ENCODE measurements at places on chromosomes 5 and 9. TPM values are rescaled to one million over a fixed set of nuclear protein-coding genes. Genes with fewer than 3 reads are reported as not detected.

DNA sequence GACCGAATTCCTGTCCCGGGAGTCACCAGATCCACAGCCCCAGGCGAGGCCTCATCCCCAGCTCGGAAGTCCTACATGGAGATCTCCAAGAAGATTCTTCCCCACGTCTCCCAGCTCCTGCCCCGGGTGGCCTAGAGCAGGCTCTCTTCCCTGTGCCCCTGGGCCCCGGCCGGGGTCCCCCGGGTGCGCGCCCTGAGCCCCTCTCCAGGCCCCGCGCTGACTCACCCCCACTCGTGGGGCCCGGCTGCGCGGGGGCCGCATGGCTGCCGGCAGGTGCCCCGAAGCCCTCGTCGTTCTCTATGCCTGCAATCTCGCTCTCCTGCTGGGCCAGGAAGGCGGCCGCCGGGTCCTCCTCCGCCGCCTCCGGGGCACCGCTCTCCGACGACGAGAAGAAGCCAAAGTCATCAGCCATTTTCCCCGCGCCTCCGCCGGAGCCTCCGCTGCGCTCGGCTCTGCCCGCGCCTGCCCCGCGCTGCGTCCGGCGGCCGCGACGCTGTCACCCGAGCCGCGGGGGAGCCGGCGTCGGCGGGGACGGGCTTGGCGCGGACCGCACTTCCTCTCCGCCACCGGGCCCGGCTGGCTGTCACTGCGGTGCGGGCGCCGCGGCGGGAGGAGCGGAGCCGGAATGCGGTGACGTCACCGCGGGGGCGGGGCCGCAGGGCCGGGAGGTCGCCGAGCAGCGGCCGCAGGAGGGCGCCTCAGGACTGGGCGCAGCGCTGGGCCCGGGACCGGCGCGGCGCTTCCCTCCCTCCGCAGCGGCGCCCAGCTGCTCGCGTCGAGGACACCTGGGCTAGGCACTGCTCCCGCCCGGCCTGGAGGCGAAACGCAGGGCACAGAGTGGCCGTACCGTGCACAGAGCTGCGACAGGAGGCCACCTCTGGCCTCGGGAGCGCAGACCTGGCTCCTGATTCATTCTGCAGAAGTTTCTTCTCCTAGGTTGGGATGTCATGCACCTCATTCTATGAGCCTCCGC, at the start of gene CLTB:
Gene CLTB, minus strand, starts transcription at position 588 of the 973 bp plus-strand sequence. Its CDS starts 176 bp downstream, at position 412.
- H3K27ac ChIP-seq: peak within 1 kb of the TSS; percentile 61
- DNase-seq: peak; percentile 91
- H3K4me1 ChIP-seq: peaks cover 37% of the 10 kb centered on the region
- H3K36me3 ChIP-seq: peaks cover 5% of the 10 kb centered on the region
- peak within 1 kb of the TSS; percentile 65 for H3K4me3 ChIP-seq
- no peaks in the 10 kb centered on the region for H3K27me3 ChIP-seq

- H3K36me3 ChIP-seq: no peaks in the 10 kb centered on the region
- H3K27me3 ChIP-seq: peaks cover 9% of the 10 kb centered on the region
- H3K4me3 ChIP-seq: no peak overlapping the region
These were observed 115.8 kb downstream of the RXRA start for GRCh38 chr9:134442085-134442474.

GRCh38 chr9:14303100-14303499, 10.8 kb downstream of the NFIB start:
- DNase-seq: no peak
- H3K36me3 ChIP-seq: no peaks in the 10 kb centered on the region
- H3K27ac ChIP-seq: no peak overlapping the region
- H3K27me3 ChIP-seq: peaks cover 3% of the 10 kb centered on the region

Gene NRARP
- total RNA-seq: 1.4 TPM

DNA sequence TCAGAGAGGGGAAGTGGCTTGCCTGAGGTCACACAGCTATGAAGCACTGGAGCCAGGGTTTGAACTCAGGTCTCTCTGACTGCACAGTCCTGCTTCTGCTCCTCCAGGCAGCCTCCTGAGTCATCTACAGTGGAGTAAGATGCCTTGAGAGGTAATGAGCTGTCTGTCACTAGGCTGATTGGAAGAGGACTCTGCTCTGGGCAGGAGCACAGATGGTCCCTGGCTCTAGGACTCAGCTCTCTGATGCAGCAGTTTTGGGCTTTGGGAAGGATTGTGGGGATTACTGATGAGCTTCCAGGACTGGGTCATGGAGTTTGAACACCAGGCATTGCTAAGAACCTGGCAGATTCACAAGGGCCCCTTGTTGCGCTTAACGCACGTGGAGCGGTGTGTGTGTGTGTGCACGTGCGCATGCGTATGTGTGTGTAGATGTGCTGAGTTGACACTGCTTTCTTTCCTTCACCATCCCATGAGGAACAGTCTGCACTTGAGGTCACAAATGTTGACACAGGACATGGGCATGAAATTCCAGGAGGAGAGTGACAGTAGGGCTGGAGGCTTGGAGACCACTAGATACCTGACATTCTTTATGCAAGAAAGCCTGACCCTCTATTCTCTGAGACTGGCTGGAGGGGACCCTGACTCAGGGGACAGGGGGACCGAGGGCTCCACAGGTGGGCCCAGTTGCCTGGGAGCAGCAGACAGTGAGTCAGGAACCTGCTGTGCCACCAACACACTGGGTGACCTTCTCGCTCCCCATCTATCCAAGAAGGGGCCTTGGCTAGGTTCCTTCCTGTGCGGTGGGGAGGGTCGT, 170.5 kb downstream of the RGS3 start:
- no peak for DNase-seq
- H3K27me3 ChIP-seq: no peaks in the 10 kb centered on the region
- no peaks in the 10 kb centered on the region for H3K4me1 ChIP-seq
- no peaks in the 10 kb centered on the region for H3K36me3 ChIP-seq
- no peak overlapping the region for H3K27ac ChIP-seq

Gene ZNF883
- total RNA-seq: 0.31 TPM

Gene KYAT1
- total RNA-seq: 4.7 TPM

- H3K4me3 ChIP-seq: peak overlapping the region; percentile 29
- H3K4me1 ChIP-seq: peaks cover 57% of the 10 kb centered on the region
- no peak for DNase-seq
- peak overlapping the region; percentile 85 for H3K27ac ChIP-seq
- no peaks in the 10 kb centered on the region for H3K27me3 ChIP-seq
These were observed 41.8 kb downstream of the FYB1 start for GRCh38 chr5:39177631-39177964.

- H3K4me1 ChIP-seq: no peaks in the 10 kb centered on the region
- no peak overlapping the region for H3K27ac ChIP-seq
- H3K36me3 ChIP-seq: no peaks in the 10 kb centered on the region
- DNase-seq: no peak
These were observed 491.9 kb downstream of the PDE4D start for GRCh38 chr5:59401637-59402036.

DNA sequence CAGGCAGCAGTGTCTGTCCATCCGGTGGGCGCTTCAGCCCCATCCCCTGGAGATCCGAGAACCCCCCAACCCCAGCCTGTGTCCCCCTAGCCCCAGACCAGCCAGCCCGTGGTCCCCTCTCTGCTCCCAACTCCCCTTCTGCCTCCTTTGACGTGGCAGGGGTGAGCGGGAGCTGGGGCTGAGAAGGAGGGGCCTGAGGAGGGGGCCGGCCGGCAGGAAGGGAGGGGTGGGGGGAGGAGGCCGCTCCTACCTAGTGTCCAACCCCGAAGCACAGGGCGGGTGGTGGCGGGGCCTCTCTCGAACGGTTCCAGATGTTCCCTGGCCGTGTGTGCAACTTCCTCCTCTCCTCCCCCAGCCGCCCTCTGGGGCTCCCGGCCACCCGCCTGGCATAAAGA, 31.0 kb downstream of the GOLGA2 start:
- H3K27me3 ChIP-seq: peaks cover 20% of the 10 kb centered on the region
- no peaks in the 10 kb centered on the region for H3K36me3 ChIP-seq
- DNase-seq: no peak
- H3K4me1 ChIP-seq: peaks cover 6% of the 10 kb centered on the region
- H3K27ac ChIP-seq: no peak overlapping the region

Gene DNAJA1
- total RNA-seq: 150 TPM

- H3K27me3 ChIP-seq: no peaks in the 10 kb centered on the region
- DNase-seq: no peak
- peak overlapping the region; percentile 86 for H3K27ac ChIP-seq
- H3K4me1 ChIP-seq: peaks cover 19% of the 10 kb centered on the region
- peak overlapping the region; percentile 91 for H3K4me3 ChIP-seq
These were observed 1.4 kb downstream of the ODF2 start for GRCh38 chr9:128457207-128457606.

- H3K27me3 ChIP-seq: peaks cover 17% of the 10 kb centered on the region
- no peaks in the 10 kb centered on the region for H3K36me3 ChIP-seq
- no peaks in the 10 kb centered on the region for H3K4me1 ChIP-seq
- DNase-seq: no peak
- H3K27ac ChIP-seq: no peak overlapping the region
- H3K4me3 ChIP-seq: no peak overlapping the region
These were observed 101.8 kb downstream of the BOD1 start for GRCh38 chr5:173514661-173515060.

Gene PCDHA1
- total RNA-seq: not detected

Gene PCDH12
- not detected for total RNA-seq

DNA sequence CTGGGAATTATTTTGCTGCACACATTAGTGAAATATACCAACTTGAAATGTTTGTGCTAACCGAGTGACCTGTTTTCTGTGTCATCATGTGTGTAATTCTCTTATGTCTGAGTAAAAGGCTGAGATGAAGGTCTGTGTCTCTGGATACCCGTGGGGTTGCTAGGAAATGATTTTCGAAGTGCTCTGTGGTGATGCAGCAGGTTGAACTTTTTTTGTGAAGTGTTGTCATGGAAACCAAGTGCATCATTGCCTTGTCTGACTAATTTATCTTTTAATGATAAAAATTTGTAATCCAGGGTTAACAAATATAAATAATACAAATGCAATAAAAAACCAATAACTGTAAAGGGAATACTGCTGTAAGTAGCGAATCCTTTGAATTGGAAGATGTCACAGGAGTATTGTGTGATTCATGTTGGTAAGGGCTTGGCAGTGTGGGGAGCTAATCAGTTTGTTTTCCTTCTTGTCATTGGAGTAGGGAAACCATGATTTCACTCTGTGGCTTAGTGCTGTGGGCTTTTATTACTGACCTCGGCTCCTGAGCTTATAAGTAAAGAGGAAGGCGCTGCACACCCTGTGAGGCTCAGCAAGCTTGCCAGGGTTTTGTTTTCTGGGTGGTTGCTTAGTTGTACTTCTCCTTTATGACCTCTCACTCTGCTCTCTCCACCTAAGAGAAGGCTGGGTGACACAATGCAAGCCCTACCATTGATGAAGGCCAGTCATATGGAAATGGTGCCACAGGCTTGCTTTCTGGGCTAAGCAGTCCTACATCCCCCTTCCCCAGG, 22.3 kb downstream of the PDE8B start:
- DNase-seq: no peak
- no peak overlapping the region for H3K27ac ChIP-seq
- no peaks in the 10 kb centered on the region for H3K4me1 ChIP-seq
- H3K36me3 ChIP-seq: no peaks in the 10 kb centered on the region

DNA sequence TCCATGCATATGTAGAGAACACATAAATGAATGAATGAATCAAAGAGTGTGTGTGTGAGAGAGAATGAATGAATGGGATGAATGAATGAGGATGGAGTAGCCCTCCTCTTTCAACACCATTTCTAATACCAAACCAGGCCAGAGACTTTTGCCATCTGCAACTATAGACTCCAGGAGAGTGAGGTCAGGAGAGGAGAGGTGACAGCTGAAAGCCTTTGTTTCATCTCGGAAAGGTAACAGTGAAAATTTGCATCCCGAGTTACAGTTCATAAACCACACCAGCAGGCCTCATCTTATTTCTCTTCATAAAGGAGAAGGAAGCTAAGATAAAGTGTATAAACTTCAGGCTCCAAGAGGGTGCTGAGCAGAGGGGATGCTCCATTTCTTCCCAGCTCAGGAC, 255.3 kb upstream of the KLF4 start:
- H3K4me3 ChIP-seq: no peak overlapping the region
- no peak for DNase-seq
- H3K27me3 ChIP-seq: no peaks in the 10 kb centered on the region

Gene GM2A
- total RNA-seq: 3.1 TPM

GRCh38 chr9:19331877-19332276, 48.2 kb downstream of the RPS6 start:
- no peak overlapping the region for H3K4me3 ChIP-seq
- H3K27ac ChIP-seq: no peak overlapping the region
- H3K36me3 ChIP-seq: peaks cover 61% of the 10 kb centered on the region
- no peaks in the 10 kb centered on the region for H3K4me1 ChIP-seq

DNA sequence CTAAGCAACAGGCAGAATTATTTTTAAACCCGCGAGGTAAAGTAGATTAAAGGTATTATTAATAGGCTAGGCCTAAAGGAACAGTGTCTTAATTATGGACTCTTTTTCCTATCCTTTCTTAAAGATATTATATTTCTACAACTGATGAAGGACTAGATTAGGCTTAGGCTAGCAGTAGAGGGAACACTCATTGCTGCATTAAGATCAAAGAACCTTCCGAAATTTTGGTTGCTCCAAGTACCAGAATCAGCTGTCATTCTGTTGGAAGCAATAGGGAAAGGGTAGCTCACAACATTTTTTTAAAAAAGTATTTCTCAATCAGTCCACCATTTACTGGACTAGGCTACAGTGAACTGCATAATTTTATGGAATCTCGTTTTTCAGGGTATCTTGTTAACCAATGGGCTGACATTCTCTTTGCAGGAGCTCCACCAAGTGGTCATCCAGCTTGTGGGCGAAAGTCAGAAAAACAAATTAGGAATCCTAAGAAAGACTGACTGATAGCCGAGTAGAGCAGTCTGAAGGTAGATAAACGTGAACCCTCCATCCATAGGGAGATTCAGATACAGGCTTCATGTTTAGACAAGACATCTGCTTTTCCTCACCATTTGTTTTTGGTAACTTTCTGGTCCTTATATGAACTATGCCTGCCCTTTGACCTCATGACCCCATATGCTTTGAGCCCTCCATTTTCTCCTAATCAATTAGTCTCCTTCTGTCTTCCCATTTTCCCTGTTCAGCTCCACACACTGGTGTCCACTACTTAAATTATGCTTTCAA, 103.6 kb upstream of the CHD1 start:
- peaks cover 25% of the 10 kb centered on the region for H3K4me1 ChIP-seq
- H3K27me3 ChIP-seq: no peaks in the 10 kb centered on the region
- peak; percentile 51 for DNase-seq
- H3K4me3 ChIP-seq: peak overlapping the region; percentile 56
- peak overlapping the region; percentile 29 for H3K27ac ChIP-seq

DNA sequence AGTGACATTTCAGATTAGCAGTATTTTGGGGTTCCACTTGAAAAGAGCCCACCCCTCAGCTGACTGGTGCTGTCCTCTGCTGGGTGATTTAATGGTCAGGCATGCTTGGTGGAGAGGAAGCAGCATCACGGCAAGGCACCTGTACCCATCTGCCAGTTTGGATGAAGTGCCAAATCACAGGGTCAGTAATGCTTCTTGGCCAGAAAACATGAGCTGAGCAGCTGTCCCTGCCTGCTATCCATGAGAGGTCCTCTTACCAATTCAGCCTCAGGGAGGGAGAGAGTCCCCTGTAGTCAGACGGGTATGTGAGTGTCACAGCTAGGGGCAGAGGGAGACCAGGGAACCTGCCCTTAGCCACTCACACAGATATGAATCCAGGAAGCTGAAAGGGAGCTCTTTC, 137.9 kb downstream of the SEC61B start:
- H3K27ac ChIP-seq: no peak overlapping the region
- DNase-seq: no peak
- no peaks in the 10 kb centered on the region for H3K36me3 ChIP-seq
- H3K27me3 ChIP-seq: peaks cover 8% of the 10 kb centered on the region
- no peak overlapping the region for H3K4me3 ChIP-seq

Gene DOK3
- total RNA-seq: 1.4 TPM

- H3K4me1 ChIP-seq: no peaks in the 10 kb centered on the region
- no peak overlapping the region for H3K4me3 ChIP-seq
- DNase-seq: no peak
- H3K27me3 ChIP-seq: no peaks in the 10 kb centered on the region
These were observed 144.3 kb upstream of the NREP start for GRCh38 chr5:111901296-111901695.

- no peaks in the 10 kb centered on the region for H3K36me3 ChIP-seq
- peaks cover 4% of the 10 kb centered on the region for H3K4me1 ChIP-seq
- H3K4me3 ChIP-seq: no peak overlapping the region
- H3K27me3 ChIP-seq: no peaks in the 10 kb centered on the region
- no peak overlapping the region for H3K27ac ChIP-seq
- no peak for DNase-seq
These were observed 54.1 kb downstream of the TRIM32 start for GRCh38 chr9:116741086-116741740.
